ENCODE measurements at places on chromosomes 2 and 18. TPM values are rescaled to one million over a fixed set of nuclear protein-coding genes. Genes with fewer than 3 reads are reported as not detected.

ATP8B1 gene
- 25.8 TPM for total RNA-seq

ATG16L1 gene
- total RNA-seq, result 32.4 TPM

TRPM8 gene
- not detected for total RNA-seq

DYTN gene
- total RNA-seq, result not detected

GPR75 gene
- total RNA-seq, result 1.4 TPM

SOWAHC gene
- 51.6 TPM for total RNA-seq

CDH20 gene
- total RNA-seq, result not detected

HOXD3 gene
- not detected for total RNA-seq

ANKRD62 gene
- not detected for total RNA-seq

ELMOD3 gene
- 7.1 TPM for total RNA-seq

CABLES1 gene
- total RNA-seq, result 37.0 TPM
